MV-4-11 (cell line): ENCODE measurements at places on chromosomes 7 and 10.

DNA sequence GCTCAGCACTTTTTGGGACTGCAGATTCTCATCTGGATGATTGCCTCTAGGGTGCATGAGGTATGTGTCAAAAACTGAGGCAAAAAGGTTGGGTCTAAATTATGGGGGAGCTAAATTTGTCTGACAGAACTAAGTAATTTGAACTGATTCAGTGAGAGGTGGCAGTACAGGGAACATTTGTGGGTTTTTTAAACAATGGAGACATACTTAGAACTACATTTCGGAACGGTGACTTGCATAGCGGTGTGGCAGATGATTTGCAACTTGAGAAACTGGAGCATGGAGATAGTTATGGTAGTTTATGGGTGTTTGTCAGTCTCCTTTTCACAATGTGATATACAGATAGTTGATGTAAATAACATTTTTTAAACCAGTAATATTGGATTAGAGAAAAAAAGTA is 14.6 kb downstream of the TBC1D12 start:
- DNase-seq: no peak

- DNase-seq: no peak
Measured at GRCh38 chr7:147524726-147525250, 1065.8 kb upstream of the C7orf33 start.

DNA sequence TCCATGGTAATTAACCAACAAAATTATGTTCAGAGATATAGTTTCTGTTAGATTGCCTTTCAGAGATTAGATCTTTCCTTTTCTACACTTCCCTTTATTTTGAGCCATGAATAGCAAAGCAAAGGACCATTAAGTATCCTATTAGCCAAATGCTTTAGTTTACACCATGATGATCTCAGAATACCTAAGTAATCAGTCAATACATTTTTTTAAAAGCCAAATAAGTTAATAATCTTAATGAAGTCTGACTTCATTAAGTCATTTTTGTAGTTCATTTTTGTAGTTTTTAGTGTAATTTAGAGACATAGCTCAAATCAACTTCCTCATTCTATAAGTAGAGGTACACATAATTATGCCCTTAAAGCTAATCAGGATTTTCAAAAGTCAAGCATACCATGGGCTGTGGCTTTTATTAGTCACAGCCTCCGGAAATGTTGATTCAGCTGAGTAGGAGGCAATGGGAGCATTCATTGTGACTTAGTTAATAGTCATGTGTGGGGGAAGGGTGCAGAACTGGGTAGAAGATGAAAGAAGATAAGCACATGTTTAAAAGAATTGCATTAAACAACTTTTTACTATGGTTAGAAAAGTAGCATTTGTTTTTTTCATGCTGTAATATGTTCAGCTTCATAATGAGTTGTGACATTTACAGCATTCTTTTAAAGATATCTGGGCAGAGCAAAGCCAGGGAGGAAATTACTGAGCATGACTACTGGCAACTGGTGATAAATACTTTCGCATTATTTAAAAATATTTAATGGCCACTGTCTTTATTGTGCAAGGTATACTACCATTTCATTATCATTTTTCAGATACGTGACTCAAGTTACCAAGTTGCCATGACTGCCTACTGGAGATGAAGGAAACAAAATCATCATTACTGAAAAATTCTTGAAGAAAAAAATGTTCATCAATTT is 57.3 kb upstream of the CCDC71L start:
- DNase-seq: peak; percentile 97

DNA sequence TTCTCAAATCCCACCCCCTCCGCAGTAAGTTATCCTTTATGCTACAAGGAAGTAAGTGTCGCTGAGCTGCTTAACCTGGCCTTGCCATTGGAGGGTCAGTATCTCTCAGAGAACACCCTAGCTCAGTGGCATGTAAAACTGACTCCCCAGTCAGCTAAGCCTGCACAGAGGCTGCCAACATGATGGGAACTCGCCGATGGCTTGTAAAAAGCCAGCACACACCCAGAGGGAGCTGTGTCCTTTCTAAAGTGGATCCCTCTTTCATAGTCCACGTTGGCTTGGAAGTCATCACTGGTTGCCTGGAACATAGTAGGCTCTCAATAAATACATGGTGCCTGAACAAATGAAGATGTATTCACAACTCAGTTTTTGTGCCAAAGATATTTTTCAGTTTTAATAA is 249.1 kb upstream of the YAE1 start:
- DNase-seq: no peak

- DNase-seq: peak; percentile 93
Measured at GRCh38 chr7:75534727-75535307, 42.7 kb downstream of the SPDYE5 start.

GRCh38 chr7:84701524-84702306 is 485.1 kb downstream of the SEMA3D start:
- DNase-seq: peak; percentile 0

DNA sequence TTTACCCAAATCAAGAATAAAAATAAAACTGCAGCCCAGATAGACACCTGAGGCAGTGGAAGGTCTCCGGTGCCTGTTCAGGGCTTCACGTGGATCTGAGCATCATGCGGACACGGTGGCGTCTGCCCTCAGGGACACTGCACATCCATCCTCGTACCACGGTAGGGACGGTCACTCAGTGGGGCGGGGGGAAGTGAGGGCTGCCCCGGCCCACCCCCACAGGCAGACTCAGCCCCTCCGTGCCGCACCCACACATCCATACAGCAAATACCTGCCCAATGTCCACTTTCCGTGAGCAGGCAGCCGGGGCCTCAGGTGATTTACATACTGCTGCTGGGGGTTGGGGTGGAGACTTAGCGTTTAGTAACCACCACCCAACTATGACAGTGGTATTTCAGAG is 207.8 kb downstream of the DIP2C start:
- DNase-seq: no peak

DNA sequence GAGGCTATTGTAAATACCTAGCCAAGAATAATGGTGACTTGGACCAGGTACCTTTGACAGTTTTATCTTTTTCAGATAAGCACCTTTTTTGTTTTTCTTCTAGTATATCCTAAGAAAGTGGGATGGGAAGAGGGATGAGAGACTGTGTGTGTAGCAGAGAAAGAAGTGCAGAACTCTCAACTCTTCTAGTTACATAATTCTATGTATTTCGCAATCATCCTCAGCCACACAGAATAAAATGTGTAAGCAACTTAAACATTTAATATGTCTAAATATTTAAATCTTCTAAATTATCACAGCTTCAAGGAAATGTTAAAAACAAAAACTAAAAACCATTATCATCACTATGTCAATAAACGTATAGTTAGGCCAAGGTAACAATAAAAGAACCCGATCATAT is 42.6 kb upstream of the GSAP start:
- peak; percentile 52 for DNase-seq

- DNase-seq: no peak
Measured at GRCh38 chr7:26603631-26604030, 260.8 kb downstream of the SKAP2 start.

- peak; percentile 91 for DNase-seq
Measured at GRCh38 chr10:98314532-98315284, 46.7 kb upstream of the LOXL4 start.

GRCh38 chr10:18683427-18683826 is 24.2 kb downstream of the ARL5B start:
- DNase-seq: no peak

DNA sequence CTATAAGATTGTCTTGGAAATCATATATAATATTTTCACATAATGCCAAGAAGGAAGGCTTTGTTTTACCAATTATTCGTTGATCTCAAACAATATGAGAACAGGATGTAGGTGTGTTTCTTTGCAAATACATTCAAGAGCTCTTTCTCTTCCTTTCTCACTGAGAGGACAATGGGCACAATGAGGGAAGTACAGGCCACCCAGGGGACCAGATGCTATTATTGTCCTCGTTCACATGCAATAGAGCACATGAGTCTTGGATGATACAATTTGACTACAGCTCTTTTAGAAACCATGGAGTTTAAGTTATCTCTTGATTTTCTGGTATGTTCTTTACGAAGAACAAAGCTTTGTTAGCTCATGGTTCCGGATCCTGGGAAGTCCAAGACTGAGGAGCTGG is 323.7 kb upstream of the KLF6 start:
- DNase-seq: no peak
